Mesendoderm (in vitro differentiated cells): ENCODE measurements at places on chromosomes 11 and 22.

- peak; percentile 49 for DNase-seq
These were observed 74.9 kb upstream of the RAG2 start for GRCh38 chr11:36672815-36673450.

DNA sequence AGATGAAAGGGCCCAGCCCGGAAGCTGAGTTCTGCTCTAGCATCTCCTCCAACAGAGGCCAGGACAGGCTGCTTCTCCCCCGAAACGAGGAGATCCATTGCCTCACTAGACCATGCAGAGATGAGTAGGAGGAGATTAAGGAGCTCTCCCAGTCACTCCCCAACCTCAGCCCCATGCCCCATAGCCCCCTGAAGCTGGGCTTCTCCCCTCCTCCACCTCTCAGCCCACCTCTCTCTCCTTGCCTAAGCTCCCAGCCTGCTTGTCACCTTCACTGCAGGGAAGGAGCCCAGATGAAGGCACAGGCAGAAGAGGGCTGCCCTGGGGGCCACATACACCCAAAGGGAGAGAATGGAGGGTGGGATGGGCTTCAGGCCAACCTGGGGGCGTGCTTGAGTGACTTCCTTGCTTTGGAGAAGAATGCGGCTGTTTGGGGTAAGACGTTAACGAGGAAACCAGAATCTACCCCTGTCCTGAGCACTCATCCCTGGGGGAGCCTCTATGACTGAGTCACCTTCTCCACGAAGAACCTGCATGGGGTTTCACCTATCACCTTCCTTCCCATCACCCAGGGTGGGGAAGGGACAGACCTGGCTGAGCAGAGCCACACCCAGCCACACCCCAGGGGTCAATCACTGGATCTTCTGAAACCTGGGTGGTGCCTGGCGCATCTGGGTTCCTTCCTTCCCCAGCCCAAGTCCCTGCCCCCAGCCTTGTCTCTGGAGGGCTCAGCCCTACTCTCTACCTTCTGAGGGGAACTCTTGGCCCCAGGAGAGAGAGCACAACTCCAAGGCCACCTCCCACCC is 11.6 kb upstream of the GNAZ start:
- DNase-seq: no peak

DNA sequence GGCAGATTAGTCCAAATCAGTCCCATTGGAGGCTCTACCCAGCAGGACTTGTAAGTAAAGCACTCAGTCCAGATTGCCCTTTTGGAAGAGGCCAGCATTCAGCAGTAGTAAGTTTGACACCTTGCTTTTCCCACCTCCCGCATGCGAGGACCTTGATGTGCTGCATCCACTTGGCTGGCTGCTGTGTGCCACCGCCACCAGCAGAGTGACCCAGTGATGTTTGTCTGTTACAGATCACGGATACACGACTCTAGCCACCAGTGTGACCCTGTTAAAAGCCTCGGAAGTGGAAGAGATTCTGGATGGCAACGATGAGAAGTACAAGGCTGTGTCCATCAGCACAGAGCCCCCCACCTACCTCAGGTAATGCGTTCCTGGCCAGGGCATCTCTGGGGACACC is 6.6 kb downstream of the SMARCB1 start:
- peak; percentile 49 for DNase-seq

- no peak for DNase-seq
These were observed 37.5 kb downstream of the BIRC2 start for GRCh38 chr11:102384419-102385079.

DNA sequence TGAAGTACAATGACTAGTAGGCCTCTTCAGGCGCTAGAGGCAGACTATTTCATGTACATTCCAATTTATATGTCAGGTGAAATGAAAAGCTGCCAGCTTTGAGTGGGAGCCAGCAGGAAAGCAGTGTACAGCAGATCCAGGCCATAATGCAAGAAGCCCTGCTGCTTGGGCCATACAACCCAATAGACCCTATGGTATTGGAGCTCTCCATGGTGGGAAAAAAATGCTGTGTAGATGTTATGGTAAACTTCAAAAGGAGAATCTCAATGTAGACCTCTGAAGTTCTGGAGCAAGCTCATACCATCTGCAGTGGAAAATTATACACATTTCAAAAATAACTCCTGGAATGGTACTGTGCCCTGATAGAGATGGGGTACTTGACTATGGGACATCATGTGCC is 71.5 kb upstream of the CD82 start:
- no peak for DNase-seq

DNA sequence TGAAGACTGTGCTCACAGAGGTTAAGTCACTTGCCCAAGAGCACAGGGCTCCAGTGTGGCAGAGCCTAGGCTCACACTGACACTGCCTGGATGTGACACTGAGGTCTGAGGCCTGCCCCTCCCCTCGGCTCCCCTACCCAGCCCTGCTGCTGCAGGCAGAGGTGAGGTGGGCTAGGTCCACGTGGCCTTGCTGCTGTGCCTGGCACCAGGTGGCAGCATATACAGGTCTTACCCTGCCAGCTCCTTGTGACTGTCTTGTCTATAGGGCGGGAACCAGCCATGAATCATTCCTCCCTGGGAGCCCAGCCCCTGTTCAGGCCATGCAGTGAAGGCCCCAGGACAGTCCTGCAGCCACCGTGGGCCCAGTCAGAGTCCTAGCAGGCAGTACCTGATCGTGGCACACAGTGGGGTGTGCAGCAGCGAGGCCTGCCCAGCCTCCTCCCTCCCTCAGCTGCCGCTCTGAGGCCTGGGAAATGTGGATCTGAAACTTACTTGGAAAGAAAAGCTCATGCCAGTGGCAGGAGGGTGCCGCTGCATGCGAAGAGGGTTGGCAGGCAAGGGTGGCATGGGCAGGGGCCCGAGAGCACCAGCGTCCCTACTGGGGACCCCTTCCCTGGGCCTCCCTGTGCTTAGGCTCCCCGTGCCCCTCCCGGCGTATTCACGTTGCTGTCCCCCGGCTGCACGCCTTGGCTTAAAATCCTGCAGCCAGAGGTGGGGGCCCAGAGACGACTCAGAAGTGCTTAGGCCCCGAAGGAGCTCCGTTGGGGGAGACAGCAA is 1.2 kb upstream of the CERK start:
- no peak for DNase-seq

- no peak for DNase-seq
These were observed 414 bp upstream of the MIEF1 start for GRCh38 chr22:39501644-39502108.

DNA sequence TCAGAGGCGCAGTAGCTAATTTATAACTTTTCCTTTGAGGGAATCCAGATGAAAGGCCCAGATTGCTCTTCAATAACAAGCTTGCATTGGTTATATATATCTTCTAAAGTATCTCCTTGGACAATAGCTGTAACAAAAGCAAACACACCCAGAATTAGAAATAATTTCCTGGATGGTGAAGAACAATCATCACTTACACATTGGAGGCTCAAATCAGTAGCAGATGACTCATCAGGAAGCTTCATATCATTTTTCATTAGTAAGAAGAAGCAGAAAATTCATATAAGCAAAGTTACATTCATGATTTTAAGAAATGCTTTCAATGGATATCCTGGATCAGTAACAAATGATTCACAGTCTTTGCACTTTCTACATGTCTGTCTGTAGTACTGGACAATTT is 173.6 kb upstream of the CCDC90B start:
- DNase-seq: no peak

DNA sequence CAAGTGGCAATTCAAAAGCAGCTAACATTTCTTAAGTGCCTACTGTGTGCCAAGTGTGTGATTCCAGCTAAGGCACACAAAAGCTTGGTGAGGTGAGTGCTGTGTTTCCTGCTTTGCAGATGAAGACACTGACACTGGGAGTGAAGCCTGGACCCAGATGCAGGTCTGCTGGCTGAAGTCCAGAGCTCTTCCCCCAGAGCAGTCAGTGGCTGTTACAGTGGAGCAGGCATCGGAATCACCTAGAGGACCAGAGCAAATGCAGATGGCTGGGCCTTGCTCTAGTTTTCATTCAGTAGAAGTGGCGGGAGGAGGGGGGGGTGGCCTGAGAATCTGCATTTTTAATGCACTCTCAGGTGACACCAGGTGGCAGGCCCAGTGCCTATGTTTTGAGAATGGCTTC is 342.3 kb downstream of the CADM1 start:
- no peak for DNase-seq

- DNase-seq: no peak
These were observed 87.5 kb downstream of the NAV2 start for GRCh38 chr11:19800162-19800561.

- peak; percentile 95 for DNase-seq
These were observed 2.9 kb downstream of the RPL3 start for GRCh38 chr22:39316440-39317083.

- DNase-seq: peak; percentile 92
These were observed 2.5 kb upstream of the CALCA start for GRCh38 chr11:14974515-14975251.
